NCI-H526 (cell line): ENCODE measurements at places on chromosomes 5 and 9.

GRCh38 chr9:91681461-91682305 is 258.1 kb upstream of the NFIL3 start:
- peak; percentile 52 for DNase-seq

DNA sequence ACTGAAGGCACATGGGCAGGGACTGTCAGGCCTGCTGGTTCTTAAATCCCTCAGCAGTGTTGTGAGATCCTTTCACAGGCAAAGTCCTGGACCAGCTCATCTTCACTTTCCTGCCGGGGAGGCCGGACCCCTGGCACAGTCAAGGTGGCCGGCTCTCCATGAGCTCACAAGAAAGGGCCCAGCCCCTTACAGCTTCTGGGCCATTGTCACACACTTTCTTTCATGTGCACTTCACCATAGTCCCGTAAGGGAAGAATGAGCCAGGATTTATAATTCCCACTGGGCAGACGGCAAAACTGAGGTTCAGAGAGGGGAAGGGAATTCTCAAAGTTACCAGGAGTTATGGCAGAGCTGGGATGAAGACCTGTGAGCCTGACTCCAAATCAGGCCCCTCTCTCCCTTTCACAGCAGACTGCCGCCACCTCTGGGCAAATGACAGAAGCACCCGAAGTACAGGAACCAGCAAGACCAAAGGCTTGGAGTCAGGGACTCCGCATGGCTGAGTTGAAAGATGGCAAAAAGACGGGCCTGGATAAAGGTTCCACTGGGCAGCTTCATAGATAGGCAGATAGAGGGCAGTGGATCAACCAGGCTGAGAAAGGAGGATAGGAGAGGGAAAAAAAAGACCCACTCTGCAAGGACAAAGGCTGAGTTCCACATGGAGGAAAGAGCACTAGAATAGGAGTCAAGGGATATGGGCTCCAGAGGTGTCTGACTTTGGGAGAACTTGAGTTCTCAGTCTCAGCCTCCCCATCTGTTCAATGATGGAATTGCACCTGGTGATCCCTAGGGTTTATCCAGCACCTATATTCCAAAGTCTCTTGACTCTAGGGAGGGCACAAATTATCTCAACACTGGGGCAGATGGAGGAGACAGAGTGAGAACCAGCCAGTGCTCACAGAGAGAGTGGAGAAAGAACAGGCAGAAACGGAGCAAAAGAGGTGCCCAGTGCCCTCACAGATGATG is 128.7 kb downstream of the PAX5 start:
- no peak for DNase-seq

DNA sequence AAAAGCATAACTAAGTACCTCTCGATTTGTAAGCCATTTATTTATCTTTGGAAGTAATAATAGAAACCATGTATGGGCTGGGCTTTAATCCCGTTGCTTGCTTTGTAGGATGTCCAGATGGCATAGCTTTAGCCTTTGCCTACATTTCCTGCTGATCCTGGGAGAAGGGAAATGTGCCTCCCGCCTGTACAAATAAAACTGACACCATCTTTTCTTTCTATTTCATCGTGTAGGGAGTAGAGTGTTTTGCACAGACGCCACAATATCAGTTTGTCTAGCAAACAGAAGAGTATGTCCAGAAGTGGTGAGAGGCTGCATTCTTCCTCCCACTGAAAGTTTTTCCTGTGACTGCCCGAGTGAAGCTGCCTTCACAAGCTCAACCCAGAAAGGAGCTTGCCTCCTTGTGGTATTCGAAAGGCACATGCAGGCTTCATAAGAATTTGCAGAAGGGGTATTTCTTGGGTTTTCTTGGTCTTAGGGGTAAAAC is 24.7 kb upstream of the TJP2 start:
- no peak for DNase-seq

DNA sequence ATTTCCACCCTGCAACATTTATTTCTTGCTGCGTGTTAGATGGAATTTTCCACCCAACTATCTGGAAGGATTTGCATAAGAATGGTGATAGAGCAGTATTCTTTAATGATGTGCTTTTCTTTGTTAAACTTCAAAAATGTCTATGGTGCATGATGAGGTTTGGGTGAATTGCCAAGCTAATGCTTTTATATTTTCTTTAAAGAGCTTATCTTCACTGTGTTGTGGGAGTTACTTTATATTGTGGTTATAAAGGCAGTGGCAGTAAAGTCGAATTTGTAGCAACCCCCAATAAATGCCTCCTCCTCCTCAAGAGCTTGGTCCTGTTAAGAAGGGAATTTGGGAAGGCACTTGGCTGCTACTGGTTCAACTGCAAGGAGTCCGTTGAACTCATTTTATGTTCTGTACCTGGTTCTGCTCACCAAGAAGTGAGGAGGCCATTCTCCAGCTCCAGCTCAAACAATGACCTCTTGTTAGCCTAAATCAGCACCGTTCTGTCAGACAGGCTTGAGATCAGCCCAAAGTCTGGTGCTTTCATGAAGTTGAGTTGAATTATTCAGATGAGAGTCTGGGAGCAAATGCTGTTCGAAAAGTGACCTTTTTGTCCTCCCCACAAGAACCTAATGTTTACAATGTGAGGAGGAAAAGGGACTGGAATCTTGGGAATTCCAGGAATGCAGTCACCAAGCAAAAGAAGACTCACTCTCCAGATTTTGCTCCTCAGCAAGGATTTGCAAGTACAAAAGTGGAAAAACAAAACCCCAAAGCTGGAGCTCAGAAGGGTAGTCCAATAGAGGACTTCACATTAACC is 217.0 kb downstream of the TMEM38B start:
- no peak for DNase-seq

DNA sequence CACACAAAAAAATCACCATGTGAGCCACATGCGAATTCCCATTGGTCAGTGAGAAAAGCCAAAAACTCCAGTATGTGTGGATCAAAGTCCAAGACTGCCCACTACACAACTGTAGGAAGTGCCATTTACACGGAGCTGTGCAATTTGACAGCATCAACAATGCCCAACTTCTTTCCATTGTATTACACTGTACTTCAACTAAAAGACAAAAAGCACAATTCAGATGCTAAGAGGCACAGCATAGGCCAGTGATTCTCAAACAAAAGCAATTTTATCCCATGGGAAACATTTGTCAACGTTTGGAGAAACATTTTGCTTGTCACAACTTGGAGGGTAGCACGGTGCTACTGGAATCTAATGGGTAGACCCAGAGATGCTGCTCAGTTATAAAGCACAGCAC is 39.8 kb downstream of the IARS1 start:
- no peak for DNase-seq

DNA sequence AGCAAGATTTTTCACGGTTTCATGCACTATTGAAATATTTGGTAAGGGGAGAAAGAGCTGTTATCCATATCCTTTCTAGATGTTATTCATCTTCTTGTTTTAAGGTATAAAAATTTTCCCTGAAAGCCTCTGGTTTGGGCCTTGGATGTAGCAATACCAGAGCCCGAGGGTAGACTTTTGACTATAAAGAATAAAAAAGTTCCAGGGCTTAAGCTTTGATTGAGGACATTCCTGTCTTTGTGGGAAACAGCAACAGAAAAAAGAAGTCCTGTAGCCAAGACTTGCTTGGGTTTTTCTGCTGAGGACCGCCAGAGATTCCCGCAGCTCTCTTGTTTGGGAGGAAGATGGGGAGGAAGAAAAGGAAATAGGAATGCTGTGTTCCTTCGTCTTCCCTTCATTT is 440.0 kb upstream of the WWC1 start:
- no peak for DNase-seq

GRCh38 chr5:53261245-53261644 is 151.7 kb upstream of the MOCS2 start:
- no peak for DNase-seq

- no peak for DNase-seq
Observed at GRCh38 chr5:3607541-3608181, 12.0 kb downstream of the IRX1 start.

DNA sequence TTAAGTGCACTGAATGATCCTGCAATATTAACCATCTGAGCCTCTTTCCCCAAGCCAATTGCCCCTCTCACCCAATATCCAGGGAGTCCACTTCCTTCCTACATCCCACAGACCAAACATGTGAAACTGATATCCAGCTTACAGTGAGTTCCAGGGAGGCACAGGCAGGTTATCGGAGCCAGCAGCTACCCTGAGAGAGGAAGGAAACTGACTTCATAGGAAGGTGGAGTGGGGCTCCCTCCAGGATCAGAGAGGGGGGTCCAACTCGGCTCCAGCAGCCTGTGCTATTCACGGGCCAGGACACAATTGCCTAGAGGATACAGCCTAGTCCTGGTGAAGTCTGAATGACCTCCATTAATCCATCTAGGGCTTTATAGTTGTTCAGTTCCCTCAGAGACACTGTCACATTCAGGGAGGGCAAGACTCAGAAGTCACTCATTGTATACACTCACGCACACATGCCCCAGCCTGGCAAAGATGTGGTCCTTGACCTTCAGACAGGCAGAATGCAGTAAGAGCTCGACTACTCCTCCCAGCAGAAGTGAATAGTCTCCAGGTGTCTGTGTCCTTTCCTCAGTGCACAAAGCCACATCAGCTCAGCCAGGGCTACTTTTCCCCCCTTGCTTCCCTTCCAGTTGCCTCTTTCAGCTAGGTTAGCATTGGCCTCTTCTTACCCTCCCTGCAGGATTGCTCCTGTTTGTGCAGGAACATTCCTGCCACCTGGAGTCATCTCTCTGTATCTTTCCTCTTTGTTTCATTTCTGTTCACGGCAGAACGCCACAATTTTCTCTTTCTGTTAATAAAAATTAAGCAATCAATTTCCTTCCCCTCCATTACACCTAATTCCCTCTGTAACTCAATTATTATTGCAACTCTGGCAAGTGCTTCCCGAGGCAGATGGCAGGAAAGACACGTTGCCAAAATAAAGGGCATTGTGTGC is 501.7 kb downstream of the ARHGEF28 start:
- no peak for DNase-seq

- no peak for DNase-seq
Observed at GRCh38 chr9:37293664-37294524, 128.6 kb upstream of the GRHPR start.

DNA sequence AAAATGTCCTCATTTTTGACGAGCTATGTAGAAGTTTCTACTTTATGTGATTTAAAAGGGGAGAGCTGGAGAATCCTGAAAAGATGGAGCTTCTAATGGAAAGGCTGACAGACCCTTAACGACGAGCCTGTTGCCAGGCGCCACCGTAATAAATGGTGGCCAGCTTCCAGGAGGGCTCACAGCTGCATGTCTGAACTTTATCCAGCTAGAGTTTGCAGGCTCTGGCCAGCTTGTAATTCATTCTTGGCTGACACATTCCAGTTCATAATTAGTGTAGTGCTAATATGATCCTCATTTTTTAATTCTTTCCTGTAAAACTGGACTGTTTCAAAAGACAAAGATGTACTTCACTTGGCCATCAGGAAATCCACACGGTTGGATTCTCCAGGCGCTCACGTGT is 246.7 kb downstream of the GAS1 start:
- DNase-seq, result no peak

GRCh38 chr5:78667461-78668103 is 19.0 kb upstream of the LHFPL2 start:
- DNase-seq, result no peak

GRCh38 chr5:1484730-1485578 is 38.8 kb downstream of the LPCAT1 start:
- DNase-seq, result no peak

DNA sequence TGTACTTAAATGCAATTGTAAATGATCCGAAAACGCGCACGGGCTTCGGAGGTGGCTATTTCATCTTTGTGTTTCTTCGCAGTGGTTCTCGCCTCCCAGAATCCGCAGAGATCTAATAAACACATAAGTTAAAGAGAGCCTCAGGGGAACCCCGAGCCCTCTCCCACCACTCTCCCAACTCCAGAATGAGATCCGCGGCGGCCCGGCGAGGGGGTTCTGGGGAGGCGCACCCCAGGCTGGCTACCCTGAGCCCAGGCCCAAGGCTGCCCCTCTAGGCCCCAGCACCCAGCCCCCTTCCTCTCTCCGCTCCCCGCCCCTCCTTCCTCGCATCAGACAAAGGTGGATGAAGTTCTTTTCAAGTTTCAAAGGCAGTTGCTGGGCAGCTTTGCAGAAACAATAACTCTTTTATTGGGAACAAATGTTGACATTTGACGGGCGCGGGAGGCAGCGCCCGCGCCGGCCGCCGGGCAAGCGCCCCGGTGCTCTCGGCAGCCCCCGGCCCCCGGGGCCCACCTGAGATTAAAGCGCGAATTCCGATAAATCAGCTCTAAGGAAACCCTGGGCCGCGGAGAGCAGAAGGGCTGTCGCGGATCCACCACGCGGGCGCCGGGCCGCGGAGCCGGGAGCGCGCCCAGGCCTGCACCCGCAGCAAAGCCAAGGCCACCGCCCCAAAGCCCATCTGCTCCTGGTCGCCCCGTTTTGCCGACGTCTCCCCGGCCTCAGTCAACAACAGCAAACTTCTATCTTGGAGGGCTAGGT is 8.4 kb downstream of the IRX2 start:
- DNase-seq, result peak; percentile 65

DNA sequence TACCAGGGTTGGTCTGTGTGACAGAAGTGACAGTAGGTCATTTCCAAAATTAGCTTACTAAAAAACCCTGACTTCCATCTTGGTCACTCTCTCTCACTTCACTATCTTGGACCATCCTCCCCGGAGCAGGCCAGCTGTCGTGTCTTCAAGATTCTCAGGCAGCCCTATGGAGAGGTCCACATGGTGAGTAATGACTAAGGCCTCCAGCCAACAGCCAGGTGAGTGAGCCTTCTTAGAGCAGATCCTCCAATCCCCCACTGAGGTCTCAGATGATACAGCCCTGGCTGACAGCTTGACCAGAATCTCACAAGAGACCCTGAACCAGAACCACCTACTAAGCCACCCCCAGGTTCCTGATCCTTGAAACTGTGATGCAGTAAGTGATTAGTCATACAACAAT is 92.0 kb downstream of the DCP2 start:
- DNase-seq, result no peak

GRCh38 chr9:757246-757881 is 84.1 kb upstream of the DMRT1 start:
- peak; percentile 60 for DNase-seq

DNA sequence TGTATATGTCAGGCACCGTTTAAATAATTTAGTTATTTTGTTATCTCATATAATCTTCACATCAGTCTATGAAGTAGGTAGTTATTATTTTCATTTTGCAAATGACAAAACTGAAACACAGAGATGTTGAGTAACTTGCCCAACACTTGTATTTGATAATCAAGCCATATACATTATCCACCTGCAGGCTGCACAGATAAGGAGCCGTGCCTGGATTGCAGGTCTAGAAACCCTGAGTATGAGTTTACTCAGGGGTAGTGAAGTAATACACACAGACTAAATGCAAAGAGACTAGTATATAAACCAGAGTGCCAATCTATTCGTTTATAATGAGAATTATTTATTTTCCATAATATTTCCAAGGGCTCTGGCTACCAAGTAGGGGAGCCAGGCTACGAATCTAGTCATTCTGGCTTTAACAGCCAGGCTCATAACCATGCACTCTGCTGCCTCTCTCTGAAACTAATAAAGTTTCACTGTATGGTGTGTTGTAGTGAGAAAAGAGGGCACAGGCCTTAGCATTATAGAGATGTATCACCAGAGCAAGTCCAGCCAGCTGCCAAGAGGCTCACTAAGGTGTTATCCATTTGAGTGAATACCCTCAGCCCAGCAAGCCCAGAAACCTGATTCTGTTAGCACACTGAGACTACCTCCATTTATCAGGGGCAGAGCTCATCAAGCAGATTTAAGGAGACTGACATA is 4.5 kb downstream of the HEMGN start:
- no peak for DNase-seq
